NCI-H146 (cell line): ENCODE measurements at places on chromosomes 11 and 22.

GRCh38 chr11:63985812-63986155 lies 454 bp upstream of the OTUB1 start:
- peak; percentile 73 for DNase-seq

DNA sequence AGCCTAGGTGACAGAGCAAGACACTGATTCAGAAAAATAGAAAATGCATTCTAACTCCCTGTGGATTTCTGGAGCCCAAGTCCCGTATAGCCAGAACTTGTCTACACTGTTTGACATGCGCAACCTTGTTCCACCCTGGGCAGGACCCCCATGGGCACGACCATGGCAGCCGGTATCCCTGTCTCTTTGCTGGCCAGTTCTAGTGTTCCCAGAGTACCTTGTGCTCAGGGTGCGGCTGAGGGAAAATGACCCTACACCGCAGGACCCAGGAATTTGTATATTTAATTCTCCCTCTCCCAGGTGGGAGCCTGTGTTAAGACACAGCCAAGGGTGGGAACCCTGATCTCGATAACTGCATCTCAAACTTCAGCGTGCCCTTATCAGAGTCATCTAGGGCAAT lies 36.7 kb upstream of the RIC3 start:
- no peak for DNase-seq

DNA sequence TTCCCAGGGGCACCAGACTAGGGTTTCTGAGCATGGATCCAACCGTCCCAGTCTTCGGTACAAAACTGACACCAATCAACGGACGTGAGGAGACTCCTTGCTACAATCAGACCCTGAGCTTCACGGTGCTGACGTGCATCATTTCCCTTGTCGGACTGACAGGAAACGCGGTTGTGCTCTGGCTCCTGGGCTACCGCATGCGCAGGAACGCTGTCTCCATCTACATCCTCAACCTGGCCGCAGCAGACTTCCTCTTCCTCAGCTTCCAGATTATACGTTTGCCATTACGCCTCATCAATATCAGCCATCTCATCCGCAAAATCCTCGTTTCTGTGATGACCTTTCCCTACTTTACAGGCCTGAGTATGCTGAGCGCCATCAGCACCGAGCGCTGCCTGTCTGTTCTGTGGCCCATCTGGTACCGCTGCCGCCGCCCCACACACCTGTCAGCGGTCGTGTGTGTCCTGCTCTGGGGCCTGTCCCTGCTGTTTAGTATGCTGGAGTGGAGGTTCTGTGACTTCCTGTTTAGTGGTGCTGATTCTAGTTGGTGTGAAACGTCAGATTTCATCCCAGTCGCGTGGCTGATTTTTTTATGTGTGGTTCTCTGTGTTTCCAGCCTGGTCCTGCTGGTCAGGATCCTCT lies 709 bp downstream of the MRGPRX4 start:
- DNase-seq: no peak

DNA sequence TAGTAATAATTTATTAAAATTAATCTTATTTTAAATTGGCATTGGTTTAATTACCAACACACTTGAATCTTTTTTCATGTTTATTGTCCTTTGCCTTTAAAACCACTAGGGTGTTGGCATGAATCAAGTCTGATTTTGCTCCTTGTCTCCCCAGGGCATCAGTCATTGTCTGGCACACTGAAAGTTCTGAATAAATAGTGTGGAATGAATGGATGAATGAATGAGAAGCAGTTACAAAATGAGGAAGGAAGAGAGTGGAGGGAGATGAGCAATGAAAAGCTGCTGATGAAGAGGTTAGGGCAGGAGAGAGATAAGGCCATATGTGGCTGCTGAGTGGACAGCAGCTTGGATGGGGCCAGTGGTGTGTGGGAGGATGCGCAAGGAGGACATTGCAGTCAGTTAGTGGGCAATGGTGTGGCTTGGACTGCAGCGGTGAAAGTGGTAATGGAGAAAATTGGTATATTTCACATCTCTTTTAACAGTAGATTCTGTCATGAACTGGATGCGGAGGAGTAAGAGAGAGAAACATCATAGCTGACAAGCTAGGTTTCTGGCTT lies 132.0 kb downstream of the SPON1 start:
- DNase-seq: no peak

DNA sequence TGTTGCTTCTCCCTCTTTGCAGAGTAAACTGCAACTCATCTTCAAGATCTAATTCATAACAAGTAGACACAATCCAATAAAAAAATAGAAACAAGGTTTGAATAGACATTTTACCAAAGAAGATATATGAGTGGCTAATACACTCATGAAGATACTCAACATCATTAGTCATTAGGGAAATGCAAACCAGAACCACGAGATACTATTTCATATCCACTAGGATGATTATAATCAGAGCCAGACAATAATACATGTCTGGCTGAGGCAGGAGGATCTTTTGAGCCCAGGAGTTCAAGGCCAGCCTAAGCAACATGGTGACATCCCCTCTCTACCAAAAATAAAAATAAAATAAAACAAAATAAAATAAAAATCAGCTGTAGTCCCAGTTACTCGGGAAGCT lies 85.0 kb downstream of the ATG16L2 start:
- no peak for DNase-seq

DNA sequence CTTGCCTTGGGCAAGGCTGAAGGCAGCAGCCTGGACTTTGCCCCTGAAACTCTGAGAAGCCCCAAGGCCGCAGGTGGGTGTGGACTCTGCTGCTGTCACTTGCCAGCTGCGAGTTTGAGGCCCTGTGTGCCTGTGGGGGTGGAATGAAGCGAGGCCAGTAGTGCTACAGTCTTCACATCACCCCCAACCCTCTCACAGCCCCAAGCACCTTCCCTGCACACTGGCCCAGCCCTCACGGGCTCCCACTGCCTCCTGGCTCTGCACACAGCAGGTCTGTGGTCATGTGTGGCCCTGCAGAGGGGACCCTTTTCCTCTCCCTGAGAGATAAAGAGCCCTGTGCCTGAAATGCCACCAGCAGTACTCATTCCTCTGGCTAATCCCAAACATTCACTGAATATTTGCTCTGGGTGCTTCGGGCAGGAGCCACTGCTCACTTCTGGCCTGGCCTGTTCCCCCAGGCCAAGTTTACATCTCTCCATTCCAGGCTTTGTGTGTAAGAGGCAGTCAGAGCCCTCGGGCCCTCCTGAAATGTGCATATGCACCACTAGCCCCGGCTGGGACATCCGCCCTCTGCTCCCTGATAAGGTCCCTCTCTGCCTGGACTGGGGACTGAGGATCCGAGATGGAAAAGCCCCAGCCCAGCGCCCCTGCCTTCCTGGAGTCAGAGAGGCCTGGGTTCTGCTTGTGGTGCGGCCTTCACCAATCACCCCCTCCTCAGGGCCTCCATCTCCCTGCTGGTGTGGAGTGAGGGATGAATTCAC lies 17.7 kb downstream of the MGAT3 start:
- DNase-seq: no peak

DNA sequence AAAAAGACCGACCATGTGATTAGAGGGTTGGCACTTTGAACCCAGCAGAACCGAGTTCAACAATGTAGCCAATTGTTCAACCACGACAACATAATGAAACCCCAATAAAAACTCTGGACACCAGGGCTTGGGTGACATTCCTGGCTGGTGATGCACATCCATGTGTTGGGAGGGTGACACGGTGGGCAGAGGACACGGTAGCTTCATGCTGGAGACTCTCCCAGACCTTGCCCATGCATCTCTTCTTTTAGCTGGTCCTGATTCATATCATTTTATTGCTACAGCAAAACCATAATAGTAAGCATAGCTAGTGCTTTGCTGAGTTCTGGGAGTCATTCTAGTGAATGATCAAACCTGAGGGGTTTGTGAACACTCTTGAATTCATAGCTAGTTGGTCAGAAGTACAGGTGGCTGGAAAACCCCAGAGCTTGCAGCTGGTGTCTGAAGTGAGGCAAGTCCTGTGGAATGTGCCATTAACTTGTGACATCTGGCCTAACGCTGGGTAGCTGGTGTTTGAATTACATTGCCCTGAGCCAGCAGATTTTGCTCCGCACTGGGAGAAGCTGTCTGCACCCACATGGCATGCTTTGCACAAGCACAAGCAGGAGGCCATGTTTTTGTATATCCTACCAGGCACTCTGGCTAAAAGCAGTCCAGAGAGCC lies 14.0 kb downstream of the RPUSD4 start:
- no peak for DNase-seq

GRCh38 chr22:36757668-36758211 lies 18.2 kb downstream of the IFT27 start:
- peak; percentile 35 for DNase-seq

- DNase-seq: no peak
These were observed 21.1 kb downstream of the MS4A6E start for GRCh38 chr11:60348116-60348515.

DNA sequence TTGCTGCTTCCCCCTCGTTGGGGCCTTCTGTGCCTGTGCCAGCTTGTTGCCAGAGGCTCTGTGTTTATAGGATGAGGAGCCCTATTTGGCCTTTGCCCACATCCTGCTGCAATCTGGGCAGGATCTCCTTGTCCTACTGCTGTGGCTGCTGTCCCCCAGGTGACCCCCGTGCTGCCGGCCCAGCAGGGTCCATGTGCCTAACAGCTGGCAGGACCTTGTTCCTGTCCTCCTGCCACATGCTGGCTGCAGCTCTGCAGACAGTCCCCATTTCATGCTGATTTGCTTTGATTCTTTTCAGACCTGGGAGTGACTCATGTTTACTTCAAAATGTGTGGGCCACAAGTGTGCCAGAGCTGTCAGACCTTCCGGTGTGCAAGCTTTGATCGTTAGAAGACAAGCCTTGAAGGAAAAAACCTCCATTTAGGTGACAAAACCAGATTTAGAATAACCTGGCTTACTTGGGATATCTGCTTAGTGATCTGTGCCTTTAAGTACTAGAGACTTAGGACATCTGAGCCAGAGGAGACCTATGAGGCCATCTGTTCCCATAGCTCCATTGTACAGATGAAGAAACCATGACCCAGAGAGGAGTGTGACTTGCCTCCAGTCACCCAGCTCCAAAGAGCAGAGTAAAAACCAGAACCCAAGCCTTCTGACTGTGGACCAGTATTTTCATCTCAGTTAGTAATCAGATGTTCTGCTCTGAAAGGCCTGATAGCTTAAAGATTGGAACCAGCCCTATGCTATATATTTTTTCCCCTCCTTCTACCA lies 11.1 kb downstream of the NAV2 start:
- DNase-seq: no peak

DNA sequence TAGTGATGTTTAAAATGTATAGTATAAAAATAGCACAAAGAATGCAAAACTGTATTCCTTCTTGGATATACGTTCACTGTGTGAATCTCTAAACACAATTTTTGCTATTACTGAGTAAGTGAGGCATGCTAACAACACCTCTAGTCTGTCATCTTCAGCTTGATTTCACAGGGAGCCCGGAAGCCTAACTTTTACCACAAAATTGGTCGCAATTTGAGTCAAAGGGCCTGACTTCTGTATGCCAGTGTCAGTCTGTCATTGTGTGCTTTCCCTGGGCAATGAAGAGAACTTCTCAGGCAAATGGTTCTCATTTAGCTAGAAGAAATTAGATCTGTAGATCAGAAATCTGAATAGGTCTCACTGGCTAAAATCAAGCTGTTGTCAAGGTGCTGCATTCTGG lies 1059.5 kb downstream of the FAM181B start:
- DNase-seq: no peak

DNA sequence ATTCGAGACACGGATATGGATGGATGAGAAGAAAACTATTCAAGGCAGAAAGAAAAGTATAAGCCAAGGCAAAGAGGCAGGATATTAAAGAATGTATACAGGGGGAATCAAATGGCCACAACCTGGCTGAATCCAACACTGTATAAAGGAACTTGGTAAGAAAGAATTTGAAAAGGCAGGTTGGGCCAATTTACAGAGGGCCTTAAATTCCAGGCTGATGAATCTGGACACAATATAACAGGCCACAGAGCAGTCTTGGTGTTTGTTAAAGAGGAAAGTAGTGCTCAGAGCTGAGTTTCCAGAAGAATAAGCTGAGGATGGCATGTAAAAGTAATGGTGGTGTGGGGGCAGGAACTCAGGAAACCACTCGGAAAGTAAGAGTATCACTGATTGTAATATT lies 72.3 kb upstream of the POU2AF2 start:
- no peak for DNase-seq

GRCh38 chr11:30487200-30487898 lies 98.8 kb downstream of the MPPED2 start:
- no peak for DNase-seq

- peak; percentile 17 for DNase-seq
These were observed 21.8 kb downstream of the NUMA1 start for GRCh38 chr11:72058416-72059034.

DNA sequence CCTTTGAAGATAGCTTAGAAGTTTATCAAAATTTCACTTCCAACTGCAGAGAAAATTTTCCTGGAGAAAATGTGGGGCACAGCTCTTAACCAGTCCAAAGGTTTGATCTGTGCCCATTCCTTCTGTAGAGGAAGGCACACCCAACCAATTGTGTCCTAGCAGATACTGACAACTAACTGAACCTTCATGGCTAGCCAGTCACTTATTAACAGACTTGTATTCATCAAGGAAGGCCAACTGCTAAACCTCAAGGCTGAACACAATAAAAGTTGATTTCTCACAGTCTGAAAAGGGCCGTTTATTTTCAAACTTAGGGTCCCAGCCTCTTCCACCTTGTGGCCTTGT lies 19.5 kb downstream of the SYT13 start:
- no peak for DNase-seq

- DNase-seq: no peak
These were observed 500.3 kb upstream of the TENM4 start for GRCh38 chr11:79940974-79941735.

DNA sequence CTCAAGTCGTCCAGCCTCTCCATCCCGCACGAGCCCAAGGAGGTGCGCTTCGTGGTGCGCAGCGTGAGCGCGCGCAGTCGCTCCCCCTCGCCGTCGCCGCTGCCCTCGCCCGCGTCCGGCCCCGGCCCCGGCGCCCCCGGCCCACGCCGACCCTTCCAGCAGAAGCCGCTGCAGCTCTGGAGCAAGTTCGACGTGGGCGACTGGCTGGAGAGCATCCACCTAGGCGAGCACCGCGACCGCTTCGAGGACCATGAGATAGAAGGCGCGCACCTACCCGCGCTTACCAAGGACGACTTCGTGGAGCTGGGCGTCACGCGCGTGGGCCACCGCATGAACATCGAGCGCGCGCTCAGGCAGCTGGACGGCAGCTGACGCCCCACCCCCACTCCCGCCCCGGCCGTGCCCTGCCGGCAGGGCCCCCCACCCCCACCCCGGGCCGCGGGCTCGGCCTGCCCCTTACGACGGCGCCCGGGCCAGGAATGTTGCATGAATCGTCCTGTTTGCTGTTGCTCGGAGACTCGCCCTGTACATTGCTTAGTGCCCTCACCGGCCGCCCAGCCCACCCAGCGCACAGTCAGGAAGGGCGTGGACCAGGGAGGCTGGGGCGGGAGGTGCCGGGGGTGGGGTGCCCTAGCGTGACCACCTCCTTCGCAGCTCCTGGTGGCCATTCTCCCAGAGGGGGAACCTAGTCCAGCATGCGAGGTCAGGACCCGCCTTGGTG lies 6.9 kb upstream of the ACR start:
- DNase-seq: no peak

DNA sequence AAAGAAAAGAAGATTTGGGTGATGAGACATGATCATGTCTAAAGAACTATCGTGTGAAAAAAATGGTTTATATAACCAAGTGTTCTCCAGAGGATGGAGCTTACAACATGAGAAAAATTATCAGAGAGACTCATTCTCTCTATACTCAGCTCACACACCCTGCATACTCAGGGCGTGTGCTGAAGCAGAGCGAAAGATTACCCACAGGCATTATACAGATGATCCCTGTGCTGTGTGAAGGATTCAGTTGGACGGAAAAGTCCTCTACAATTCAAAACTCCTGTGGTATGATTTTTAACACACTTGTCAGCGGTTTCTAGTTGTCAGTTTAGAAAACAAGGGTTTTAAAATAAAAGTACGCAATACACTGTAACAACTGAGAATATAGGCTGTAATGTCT lies 267.3 kb downstream of the DLG2 start:
- DNase-seq: no peak

- peak; percentile 47 for DNase-seq
These were observed 72.5 kb downstream of the MICAL2 start for GRCh38 chr11:12182676-12183541.
